Stimulated activated CD4-positive, alpha-beta T cell treated with anti-CD3 and anti-CD28 coated beads, Interleukin-12 subunit alpha, Interleukin-12 subunit beta, amount 100 ng/mL, for 4 hours (primary cell): ENCODE measurements at places on chromosomes 6 and 20.

DNA sequence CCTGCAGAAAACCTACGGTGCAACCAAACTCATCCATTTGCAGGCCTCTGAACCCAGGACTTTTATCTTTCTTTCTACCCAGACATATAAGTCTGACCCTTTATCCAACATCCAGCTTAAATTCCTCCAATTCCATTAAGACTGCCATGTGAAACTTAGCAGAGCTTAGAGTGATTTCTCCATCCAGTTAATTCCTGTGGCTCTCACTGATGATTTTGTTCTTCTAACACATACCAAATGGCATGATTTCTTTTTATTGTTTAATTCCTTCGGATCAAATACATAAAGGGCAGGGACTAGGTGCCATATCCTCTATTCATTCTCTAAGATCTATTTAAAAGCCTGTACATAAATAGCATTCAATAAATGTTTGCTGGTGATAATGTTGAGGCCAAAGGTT, 92.9 kb downstream of the TASP1 start:
- DNase-seq: no peak

DNA sequence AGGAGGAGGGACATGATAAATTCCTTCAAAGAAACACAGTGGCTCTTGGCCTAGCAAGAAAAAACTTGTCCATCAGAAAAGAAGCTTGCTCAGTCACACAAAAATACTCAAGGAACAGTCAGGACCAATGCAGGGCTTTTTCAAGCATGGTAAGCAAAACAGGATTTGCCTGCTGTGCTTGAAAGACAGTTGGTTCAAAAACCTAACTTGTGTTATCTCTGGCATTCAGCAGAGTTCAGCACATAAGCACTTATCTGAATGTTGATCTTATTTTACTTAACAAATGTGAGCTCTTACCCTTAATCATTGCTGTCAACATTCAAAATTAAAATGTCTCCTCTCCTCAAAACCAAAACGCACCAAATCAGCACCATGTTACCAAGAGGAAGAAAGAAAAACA, 38.3 kb downstream of the ATG5 start:
- DNase-seq: no peak

DNA sequence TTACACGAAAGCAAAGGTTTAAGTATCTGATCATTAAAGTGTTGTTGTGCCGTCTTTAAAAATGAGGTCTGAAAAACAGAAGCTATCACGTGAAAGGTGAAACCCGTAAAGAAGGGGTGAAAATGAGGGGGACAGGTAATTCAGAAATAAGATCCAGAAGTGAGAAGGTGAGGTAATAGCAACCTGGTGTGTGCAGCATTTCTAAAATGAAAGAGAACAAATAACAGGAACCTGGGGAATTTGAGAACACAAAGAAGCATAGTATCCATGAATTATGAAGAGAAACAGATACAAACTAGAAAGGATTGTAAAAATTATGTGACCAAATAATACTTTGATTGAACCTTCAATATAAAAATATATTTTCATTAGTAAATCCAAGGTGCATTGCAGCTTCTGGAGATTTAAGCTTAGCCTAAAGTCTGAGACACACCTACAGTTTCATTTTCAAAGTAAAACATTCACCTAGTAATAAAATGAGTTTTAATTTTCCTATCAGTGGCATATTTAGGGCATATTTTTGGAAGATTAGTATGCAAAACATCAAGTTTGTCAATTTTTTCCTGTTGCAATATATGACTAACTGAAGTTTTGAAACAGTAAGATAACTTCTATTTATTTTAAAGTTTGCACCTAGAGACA, 1.4 kb downstream of the HEY2 start:
- no peak for DNase-seq

DNA sequence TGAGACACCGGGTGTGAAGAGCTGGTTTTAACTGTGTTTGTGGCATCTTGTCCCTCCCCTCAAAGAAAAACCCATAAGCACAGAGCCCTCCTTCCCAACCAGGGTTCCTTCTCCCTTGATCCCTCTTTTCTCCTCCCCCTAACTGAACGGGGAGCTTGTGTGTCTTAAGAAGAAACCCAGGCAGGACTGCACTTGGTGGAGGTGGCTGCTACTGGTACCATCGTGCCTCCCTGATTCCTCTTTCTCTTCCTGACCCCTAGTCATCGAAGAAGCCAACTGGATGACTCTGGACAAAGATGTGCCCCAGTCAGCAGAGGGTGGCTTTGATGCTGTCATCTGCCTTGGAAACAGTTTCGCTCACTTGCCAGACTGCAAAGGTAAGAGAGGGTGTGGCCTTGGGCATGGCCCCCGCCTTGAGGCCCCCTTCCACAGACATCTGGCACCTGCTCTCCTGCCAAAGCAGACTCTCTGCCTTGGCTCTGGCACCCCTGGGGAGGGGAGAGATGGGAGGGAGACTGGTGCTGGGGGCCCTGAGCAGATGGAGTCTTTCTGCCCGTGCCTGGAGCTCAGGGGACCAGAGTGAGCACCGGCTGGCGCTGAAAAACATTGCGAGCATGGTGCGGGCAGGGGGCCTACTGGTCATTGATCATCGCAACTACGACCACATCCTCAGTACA, 2.1 kb downstream of the GNMT start:
- DNase-seq: no peak

DNA sequence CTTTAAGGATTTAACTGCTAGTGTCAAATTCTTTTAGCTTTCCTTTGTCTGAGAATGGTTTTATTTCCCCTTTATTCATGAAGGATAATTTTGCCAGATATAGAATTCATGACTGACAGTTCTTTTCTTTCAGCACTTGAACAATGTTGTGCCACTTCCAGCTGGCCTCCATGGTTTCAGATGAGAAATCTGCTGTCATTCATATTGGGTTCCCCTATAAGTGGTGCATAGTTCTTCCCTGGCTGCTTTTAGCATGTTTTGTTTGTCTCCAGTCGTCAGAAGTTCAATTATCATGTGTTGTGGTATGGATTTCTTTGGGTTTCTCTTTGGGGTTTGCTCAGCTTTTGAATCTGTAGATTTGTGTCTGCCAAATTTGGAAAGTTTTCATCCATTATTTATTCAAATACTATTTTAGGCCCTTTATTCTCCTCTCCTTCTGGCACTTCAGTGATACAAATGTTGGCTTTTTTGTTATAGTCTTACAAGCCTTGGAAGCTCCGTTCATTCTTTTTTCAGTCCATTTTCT, 76.3 kb upstream of the TGM3 start:
- no peak for DNase-seq

GRCh38 chr6:63319939-63320338, at the start of gene LGSN:
TSS of gene LGSN (minus strand) at chr6:63319983. CDS start at chr6:63319943, 40 bp downstream.
- DNase-seq: no peak

GRCh38 chr6:78020586-78020985, 367.7 kb downstream of the MEI4 start:
- DNase-seq: no peak

GRCh38 chr6:3061501-3061941, 6.8 kb upstream of the RIPK1 start:
- no peak for DNase-seq

GRCh38 chr20:5687884-5688283, 62.3 kb upstream of the SHLD1 start:
- DNase-seq: no peak

GRCh38 chr6:32189742-32190053, 304 bp downstream of the PBX2 start:
- DNase-seq: no peak

DNA sequence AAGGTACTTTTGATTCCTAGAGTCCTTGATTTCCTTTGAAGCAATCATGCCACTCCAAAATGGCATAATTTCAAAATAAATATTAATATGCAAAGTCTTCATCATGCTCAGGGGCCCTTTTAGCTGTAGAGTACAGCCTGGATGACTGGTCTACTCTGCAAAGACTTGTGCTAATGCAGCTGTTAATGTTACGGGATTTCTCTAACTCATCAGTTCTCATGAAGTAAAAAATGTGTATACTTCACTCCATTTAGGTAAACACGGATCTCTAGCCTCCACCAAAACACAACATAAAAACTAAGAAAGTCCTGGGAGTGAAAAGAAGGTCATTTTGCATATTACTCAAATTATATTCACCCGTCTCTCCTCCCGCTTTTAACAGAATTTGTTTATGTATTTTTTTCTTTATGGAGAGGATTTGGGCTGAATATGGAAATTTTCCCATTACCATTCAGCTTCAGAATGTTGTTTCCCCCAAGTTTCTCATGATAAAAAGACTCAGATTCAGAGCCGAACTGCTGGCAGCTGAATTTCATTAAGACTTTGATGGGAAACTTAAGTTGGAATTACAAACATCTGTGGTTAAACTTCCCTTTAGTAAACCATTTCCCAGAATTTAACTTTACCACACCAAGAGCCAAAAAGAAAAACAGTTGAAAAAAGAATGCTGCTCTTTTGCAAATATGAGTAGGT, 8.7 kb downstream of the LAMA4 start:
- DNase-seq: no peak

DNA sequence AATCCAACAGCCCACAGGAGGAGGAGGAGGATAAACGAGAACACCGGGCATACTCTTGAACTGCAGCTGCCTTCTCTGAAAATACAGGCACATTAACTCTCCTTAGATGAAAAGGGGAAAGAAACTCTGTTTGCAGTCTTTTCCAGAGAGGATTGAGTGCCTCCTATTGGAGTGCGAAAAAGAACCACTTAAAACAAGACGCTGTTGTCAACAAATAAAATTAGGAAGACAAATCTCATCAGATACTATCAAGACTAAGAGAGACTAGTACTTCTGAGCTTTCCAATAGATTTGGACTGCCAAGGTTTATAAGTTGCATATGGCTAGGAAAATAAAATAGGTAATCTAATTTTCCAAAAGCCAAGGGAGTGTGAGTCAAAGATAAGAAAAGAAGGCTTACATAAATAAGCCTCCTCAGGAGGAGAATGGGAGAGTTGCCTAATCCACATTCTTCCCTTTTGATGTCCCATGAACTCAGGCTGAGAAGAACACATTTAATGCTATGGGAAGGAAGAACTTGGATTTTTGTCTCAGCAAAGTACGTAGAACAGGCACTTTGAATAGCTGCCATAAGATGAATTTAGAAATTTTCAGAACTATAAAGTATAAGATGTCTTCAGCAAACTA, 154.7 kb downstream of the ARHGAP18 start:
- DNase-seq: no peak

GRCh38 chr6:38604700-38605099, 35.0 kb downstream of the BTBD9 start:
- DNase-seq: no peak

GRCh38 chr6:82893889-82894652, 171.6 kb downstream of the UBE3D start:
- no peak for DNase-seq

GRCh38 chr6:149337320-149337719, 19.8 kb downstream of the TAB2 start:
- no peak for DNase-seq

DNA sequence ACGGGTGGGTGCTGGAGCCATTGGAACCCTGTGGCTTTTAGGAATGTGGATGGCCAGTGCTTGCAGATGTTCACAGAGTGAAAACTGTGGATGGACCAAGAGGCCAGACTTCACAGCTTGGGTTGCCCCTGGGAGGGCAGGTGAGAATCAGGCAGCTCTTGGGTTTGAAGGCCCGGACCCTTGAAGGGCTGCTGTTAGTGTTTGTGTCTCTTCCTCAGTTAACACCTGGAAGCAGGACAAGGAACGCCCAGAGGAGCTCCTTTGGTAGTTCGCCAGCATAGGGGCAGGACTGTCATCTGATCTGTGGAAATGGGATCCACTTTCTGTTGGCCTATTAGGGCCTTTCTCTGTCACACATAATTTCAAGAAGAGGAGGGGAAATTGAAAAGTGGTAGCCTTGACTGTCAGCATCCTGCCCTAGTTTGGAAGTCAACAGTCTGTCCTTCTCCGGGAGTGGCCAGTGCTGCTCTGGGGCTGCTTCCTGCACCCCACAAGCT, 43.6 kb downstream of the RIOK1 start:
- no peak for DNase-seq

GRCh38 chr20:6045566-6045965, 8.3 kb downstream of the LRRN4 start:
- no peak for DNase-seq

DNA sequence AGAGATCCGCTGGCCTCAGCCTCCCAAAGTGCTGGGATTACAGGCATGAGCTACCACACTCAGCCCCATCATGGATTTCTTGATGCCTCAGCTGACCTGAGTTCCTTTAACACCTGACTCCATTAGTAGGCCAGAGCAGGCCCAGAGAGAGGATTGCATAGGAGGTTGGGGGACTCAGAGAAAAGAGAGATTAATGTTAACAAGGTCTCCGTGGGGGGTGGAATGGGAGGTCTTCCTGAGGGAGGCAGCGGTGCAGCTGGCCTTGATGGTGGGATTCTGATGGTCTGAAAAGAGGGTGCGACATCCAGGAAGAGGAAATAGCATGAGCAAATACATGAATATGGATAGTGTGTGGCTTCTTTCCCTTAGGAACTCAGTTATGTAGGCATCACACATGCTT, 9.9 kb downstream of the SGK2 start:
- DNase-seq: no peak

- no peak for DNase-seq
These were observed 7.2 kb upstream of the TRMT11 start for GRCh38 chr6:125979101-125979500.

- no peak for DNase-seq
These were observed 7.9 kb downstream of the GPLD1 start for GRCh38 chr6:24481449-24481848.

DNA sequence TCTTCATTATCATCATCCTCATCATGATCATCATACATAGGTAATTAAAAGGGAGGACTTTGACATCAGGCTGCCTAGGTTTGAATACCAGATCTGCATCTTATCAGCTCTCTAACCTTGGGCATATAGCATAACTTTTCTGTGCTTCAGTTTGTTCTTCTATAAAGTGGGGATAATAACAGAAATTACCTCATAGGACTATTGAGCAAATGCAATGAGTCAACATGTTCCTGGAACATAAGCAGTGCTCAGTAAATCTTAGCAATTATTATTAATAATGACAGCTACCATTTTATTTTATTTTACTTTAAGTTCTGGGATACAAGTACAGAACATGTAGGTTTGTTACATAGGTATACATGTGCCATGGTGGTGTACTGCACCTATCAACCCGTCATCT, 7.2 kb downstream of the C20orf202 start:
- no peak for DNase-seq

DNA sequence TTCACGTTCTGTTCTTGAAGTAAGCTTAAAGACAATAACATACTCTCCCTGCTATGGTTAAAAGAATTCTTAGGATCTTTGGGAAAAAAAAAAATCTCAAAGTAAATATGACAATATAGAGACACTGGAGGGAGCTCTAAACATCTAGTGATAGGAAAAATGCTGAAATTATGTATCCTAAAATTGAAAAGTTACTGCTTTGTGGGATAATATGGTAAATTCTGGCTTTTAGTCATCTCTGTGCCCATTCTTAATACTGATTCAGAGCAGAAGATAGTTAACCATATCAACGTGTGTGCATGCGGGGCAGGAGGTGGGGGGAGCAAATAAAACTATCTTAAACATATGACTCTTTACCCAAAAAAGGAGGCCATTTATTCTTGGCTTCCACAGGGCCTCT, 165.4 kb downstream of the GMPR start:
- DNase-seq: no peak

- DNase-seq: peak; percentile 66
These were observed 122.6 kb downstream of the GPX5 start for GRCh38 chr6:28648035-28648877.
